ENCODE measurements at places on chromosomes 5 and 9.

- DNase-seq: no peak
These were observed 276.2 kb upstream of the POU5F2 start for GRCh38 chr5:94017579-94017978.

DNA sequence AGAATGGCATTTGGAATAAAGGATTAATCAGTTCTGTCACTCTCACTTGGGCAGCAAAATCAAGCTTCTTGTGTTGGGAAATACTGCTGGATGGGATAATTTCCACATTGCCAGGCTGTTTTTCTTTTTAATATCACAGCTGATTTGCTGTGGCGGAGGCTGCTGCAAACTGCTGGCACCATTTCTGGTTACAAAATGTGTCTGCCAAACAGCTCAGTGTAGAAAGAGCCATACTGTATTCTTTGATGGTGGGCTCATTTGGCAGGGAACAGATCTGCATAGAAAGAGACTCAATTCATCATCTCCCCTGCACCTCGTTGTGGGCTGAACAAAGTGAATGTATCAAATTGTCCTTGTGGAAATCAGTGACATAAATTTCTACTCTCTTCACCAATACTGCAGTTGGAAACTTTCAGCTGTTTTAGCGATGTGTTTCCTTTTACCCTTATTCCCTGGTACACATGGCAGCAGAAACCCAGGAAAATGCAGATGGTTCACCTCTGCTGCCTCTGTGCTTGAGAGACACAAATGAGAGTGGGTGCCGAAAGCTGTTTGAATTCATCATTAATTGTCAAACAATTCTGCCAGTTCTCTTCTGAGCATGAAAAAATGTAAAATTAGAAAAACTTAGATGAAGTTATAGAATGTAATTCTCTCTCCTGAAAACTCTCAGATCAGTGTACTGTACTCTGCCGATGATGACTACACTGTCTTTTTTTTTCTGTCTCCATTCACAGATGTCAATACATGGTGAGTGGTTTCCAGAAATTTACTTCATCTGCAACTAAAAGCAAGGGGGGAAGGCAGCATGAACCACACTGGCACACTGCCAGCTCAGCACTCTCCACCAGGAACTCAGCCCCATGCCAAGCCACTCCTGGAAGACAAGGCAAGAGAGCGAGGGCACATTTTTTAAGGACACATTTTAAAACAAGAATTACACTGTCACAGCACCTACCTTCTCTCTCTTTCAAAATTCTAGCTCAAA lies 75.0 kb downstream of the HMHB1 start:
- no peak for DNase-seq

DNA sequence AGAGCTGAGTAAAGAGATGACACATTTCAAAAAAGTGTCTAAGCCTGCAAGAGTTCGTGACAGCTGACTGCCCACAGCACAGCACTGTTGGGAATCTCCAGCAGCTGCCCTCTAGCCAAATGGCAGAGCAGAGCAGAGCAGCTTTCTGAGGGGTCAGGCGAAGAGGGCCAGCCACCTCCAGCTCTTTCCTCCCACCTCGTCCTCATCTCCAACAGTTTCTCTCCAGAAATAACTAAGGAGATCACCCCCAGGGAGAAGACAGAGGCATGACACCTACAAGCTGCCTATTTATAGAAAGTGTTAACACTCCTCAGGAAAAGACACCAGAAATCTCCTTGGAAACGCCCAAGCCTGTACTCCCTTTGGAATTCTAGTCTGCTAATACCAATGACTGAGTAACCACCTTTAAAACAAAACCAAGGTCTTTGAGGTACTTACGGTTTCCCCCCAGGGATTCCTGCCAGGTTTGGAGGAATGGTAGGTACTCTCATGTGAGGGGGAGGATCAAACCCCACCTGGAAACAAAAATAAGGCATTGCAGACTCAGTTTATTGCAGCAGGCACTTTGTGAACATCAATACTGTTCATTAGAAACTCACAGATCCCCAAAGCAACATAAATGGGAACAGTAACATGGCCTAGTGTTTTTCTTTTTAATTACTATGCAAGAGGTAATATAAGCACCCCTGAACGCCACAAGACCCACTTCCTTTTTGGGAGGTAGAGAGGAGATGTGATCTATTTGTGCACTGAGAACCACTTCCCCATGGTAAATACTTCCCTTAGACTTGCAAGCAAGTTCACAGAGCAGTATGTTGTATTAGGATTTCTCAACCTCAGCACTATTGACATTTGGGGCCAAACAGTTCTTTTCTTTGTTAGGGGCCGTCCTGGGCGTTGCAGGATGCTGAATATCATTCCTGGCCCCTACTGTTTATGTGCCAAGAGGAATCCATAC lies 79.3 kb downstream of the TLE1 start:
- no peak for DNase-seq

DNA sequence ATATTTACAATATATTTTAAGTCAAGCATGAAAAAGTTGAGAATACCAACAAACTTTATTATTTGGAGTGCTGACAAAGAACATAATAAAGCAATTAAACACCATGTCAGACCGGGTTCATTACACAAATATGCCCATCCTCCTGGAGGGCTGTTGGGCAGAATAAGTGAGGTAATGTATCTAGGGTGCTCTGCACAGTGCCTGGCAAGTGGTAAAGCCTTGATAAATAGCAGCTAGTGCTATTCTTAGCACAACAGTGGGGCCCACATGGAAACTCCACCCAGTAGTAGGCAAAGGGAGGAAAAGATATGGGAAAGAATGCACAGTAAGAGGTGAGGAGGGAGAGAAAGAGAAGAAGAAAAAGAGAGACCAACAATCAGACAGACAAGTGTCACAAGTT lies 97.7 kb downstream of the SLC1A3 start:
- no peak for DNase-seq

DNA sequence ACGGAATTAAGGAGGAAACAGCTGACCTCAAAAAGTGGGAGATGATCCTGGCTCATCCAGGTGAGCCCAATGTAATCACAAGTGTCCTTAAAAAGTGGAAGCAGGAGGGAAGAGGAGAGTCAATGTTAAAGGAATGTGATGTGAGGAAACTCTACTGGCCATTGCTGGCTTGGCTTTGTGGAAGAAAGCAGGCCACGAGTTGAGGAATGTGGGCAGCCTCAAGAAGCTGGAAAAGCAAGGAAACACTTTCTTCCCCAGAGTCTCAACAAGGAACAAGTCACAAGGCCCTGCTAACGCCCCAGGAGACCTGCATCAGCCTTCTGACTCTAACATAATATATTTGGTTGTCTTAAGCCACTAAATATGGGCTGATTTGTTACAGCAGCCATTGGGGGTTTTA lies 252.8 kb downstream of the PSAT1 start:
- DNase-seq: no peak

DNA sequence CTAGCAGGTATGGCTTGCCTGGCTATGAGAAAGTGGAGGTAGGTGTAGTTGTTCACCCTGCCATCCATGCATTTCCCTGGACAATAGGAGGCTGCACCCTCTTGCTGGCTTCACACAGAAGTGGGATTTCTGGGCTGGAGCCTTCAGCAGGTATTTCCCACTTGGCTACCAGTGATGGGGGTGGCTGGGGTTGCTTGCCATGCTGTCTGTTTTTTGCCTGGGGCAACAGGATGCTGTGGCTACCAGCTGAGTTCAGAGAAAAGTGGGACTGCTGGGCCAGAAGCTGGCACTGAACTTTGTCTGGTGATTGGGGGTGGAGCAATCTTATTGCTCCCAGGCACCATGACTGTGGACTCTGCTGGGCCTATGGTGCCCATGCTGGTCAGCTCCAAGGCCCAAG lies 299.6 kb downstream of the FAM170A start:
- DNase-seq: no peak

- no peak for DNase-seq
These were observed 18.3 kb downstream of the PTPN3 start for GRCh38 chr9:109479822-109480221.
